ENCODE measurements at places on chromosomes 6 and 20.

GRCh38 chr6:153028286-153028685 lies 25.8 kb upstream of the MTRF1L start:
- DNase-seq: no peak

DNA sequence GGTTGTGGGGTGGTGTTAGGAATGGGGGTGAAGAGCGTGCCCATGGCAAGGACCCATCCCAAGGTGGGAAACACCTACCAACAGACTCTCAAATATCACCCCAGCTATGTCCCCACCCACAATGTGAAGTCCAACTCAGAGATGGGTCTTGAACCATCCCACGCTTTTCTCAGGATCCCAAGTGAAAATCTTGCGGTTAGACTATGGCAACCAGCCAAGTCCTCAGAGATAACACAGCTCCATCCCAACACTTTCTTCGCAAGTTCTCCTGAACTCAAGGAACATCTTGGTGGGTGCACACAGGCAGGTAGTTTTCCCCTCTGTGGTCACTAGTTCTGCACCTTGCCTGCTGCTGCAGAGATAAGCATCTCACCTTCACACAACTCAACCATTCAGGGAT lies 116.0 kb downstream of the CDC5L start:
- no peak for DNase-seq

DNA sequence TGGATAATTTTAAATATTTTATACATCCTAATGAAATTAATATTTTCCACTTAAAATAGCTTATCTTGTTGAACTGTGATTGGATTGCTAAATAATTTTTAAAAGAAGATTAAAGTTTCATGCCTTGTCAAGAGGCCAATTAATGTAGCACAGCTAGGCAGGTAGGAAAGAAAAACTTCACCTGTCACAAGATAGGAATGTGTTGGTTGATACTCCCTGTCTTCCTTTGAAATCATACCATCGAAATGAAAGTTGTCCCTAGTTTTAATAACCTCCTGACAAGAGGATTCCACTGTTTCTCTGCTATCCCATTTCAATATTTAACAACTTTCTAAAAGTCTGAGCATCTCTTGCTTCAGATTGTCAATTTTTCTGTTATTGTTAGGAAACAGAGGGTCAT lies 80.8 kb downstream of the BMP6 start:
- no peak for DNase-seq

DNA sequence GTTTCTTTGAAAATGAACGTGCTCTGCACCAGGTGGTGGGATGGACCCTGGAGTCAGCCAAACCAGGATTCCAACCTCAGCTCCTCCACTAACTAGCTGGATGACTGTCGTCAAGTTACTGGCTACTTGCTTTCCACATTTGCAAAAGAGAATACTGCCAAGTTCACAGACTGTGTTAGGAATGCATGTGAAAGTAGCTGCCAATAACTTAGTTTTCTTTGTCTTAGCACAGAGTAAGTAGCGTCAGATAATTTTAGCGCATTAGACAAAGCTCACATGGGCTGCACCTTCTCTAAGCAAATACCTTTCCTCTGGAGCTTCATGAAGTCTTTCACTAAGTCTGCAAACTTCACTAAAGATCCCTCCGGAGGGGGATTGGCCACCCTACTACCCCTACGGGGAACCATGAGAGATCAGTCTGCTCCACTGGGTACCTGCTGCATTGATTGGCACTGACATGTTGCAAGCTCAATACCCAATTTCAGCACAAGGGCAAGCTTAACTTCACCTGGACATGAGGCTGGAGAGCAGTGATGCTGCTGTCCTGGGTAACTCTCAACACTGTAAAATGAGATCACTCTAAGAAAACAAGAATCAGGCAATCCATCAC lies 113.9 kb downstream of the MBOAT1 start:
- no peak for DNase-seq

- no peak for DNase-seq
Measured at GRCh38 chr6:43082806-43083655, 6.9 kb downstream of the PTK7 start.

GRCh38 chr6:32679492-32679891 lies 13.0 kb upstream of the HLA-DQB1 start:
- no peak for DNase-seq

- DNase-seq: no peak
Measured at GRCh38 chr20:17889226-17889625, 79.4 kb downstream of the SNX5 start.

DNA sequence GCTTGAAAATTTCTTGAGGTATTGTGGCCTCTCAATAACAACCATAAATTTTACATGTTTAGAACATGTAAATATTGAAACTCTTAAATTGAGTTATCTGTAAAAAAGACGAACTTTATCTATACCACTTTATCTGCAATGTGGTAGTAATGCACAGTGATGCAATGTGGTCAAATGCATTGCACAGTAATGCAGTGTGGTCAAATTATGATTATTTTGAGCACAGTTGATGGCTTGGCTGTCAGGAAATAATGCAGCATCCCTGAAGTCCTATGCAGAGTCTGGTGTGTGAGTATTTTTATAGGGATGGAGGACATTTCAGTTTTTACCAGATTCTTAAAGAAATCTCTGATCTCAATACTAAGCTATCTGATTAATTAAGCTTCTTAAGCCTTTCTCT lies 5.1 kb downstream of the TTK start:
- no peak for DNase-seq

DNA sequence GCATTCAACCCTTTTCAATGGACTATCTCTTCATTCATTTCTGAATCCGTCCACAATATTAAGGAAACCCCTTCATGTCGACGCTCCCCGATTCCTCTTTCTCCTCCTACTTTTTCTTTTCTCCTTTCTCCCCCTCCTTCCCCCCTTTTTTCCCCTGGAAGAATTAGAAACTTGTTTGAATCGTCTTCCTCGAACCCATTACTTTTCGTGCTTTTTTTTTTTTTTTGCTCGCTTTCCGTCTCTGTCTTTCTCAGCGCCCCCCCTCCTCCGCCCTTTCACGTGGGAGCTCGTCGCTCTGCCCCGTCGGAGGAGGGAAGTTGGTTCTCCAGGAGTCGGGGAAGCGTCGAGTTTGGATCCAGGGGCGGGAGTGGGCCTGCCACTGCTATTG lies 2.3 kb upstream of the NKX2-2 start:
- DNase-seq: no peak

- DNase-seq: no peak
Measured at GRCh38 chr20:9035126-9035525, 33.8 kb upstream of the PLCB4 start.

DNA sequence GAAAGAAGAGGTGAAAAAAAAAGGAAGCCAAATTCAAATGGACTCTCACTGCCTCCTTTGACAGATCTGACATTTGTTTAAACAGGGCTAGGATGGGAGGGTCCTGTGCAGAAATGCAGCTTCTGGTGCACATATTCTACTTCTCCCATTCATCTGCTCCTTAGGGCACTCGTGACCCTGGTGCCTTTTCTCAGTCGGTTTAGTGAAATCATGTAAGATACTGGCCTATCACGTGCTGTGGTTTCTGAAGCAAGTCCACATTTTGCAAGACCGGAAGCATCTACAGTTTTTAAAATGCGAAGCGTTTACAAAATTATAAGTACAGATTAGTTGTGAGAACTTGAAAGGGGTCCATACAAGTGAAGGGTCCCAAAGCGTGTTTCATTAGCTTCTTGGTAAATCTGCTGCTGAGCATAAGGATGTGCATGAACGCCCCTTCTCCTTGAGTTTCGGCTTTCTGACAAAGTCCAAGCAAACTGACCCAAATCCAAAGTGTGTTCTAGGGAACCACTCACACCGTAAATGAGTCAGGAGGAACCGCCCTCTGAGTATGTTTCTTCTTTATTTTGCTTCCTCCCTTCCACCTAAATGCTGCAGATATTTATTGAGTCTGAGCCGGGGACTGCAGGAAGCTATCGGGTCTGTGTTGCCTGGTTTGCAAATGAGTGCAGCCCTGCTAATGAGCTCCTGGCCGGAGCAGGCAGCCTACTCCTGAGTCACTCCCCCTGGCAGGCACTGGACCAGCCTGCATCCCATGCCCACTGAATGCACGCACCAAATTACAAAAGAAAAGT lies 323.8 kb upstream of the JARID2 start:
- peak; percentile 42 for DNase-seq

DNA sequence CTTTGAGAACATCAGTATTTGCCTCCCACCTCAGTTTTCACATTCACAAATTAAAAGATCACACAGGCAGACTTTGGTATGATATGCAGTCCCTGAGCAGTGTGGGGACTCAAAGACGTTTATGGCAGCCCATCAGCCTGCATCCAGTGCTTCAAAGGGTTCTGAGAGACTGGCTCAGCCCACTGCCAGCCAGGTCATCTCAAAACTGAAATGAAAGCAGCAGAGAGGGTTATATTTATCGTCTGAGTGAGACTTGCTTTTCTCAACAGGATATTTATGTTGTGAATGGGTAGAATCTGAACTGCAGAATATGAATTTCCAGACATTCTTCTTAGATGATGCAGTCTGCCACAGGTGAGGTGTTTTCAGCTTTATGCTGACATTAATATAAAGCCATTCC lies 159.8 kb downstream of the NRN1 start:
- no peak for DNase-seq
